ENCODE measurements at places on chromosomes 7 and 10.

- no peak for DNase-seq
These were observed 20.4 kb downstream of the HTR7 start for GRCh38 chr10:90837486-90837885.

GRCh38 chr7:24630596-24630995, 57.3 kb downstream of the PALS2 start:
- no peak for DNase-seq

DNA sequence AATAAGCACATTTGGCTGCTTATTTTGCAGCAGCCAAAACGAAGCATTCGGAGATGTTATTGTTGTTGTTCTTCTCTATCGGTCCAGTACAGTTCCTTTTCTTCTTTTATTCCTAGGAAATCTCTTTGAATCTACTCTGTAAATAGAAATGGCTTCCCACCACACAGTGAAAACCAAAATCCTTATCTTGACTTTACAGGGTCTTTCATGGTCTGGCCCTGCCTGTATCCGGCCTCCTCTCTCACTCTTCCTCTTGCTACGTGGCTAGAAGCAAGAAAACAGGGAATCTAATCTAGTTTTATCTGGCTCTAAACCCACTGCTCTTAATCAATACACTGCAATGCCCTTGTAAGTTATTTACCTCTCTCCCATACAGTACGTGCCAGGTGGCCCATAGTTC, 926.0 kb upstream of the C7orf33 start:
- DNase-seq: no peak

GRCh38 chr10:44020322-44021111, 364.4 kb downstream of the CXCL12 start:
- no peak for DNase-seq

GRCh38 chr7:1260244-1260635, 27.6 kb downstream of the UNCX start:
- no peak for DNase-seq

GRCh38 chr7:100003711-100004661, 11.4 kb upstream of the ZKSCAN1 start:
- no peak for DNase-seq

DNA sequence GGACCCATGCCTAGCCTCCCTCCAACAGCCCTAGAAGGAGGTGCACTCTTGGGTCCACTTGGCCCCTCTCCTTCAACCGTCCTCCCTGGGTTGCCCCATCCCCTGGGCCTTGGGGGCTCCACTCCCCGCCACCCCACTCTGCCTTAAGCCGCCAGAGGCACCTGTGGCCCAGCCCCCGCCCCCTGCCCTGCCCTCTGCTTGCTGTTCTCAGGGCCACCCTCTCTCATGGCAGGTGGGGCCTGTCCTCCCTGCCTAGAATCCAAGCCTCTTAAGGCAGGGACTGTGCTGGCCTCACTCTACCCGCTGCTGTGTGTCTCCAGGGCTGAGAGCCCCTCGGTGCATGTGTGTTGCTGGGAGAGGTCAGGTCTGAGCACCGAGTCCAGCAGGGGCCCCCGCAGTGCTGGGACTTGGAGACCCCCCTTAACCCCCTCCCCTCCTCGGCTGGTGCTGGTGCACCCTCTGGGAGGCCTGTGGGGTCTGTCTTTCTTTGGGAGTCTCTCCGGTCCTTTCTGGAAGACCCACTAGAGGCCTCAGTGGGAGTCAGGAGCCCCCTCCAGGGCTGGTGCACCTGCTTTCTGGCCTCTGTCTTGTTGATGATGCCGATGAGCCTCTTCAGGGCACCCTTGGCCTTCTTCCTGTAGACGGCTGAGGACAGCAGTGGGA, 43.8 kb downstream of the CFAP46 start:
- DNase-seq: no peak

GRCh38 chr10:131230641-131231322, 80.7 kb downstream of the TCERG1L start:
- no peak for DNase-seq

- DNase-seq: no peak
These were observed 40.2 kb downstream of the ZNF783 start for GRCh38 chr7:149302222-149302621.

DNA sequence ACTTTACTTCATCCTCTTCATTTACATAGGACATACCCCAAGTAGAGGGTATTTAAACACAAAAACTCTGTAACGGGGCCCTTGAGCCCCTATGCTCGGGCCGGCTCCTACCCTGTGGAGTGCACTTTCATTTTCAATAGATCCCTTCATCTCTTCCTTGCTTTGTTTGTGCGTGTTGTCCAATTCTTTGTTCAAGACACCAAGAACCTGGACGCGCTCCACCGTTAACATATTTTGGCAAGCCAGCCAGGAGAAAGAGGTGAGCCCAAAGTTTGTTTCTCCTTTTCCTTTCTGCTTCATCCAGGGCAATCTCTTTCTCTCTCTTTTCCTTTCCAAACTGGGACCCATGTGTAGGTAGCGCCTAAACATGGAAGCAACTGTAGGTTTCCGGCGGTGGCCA, 26.0 kb upstream of the BNIP3 start:
- no peak for DNase-seq

- DNase-seq: no peak
These were observed 48.4 kb upstream of the NFE2L3 start for GRCh38 chr7:26103596-26103995.

- no peak for DNase-seq
These were observed 124.1 kb upstream of the EFCAB10 start for GRCh38 chr7:105705427-105705826.

- DNase-seq: no peak
These were observed 25.3 kb downstream of the ZSCAN25 start for GRCh38 chr7:99642027-99642426.

DNA sequence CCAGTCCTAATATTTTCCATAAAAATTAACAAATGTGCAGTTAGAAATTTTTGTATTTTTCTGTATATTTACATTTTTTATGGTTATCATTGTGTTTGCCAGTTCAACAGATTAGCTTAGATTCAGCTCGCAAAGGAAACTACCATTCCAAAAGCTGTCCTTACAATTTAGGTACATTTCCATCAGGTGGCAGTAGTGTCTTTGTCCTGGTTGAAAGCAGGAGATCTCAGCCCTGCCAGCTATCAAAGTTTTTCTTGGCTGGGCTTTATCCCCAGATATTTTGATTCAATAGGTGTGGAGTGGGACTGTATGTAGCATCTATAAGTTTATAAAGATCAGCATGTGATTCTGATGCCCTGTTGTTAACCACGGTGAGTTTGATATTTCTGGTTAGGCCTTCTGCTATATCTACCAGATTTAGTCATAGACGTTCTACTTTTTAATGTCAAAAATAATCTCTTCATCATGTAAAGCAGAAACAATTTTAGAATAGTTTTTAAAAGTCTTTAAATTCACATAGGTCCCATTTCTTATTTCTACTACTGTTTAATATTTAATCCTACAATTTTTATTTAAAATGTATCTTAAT, 15.5 kb upstream of the ICA1 start:
- DNase-seq: no peak

- peak; percentile 31 for DNase-seq
These were observed 205.0 kb downstream of the DIP2C start for GRCh38 chr10:484441-484924.

DNA sequence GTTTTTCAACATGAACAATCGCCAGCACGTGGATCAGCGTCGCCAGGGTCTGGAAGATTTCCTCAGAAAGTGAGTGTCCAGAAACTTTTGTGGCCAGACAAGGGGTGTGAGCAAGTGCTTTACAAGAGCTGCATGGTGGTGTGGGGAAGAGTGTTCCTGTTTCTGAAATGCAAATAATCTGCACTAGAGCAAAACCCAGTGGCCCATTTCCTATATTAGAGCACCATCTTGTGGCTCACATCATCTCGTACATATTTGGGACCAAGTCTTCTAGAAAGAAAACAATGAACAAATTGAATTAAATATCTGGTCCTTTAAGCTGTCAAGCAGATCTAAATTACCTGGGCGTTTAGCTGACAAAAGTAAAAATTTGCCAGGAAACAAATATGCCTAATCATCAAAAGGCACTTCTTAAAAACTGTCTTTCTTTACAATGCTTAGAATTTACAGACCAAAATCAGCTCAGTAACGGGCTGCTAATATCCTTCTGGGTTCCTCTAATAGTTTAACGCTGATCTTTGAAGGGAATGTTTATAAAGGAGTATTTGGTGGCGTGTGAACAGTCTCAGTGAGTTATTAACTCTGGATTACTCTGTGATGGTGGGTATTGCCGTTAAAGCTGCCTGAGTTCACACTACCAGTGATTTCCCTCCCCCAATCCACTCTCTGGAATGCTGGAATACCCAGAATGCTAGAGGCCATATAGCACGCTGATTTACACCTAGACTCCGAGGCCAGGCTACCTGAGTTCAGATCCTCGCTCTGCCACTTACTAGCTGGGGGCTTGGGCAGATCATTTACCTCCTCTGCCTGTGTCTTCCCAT, 73.6 kb downstream of the SNX10 start:
- DNase-seq: no peak

Data from activated CD4-positive, CD25-positive, alpha-beta regulatory T cell treated with anti-CD3 and anti-CD28 coated beads, Interleukin-2, amount 50 U/mL, for 72 hours (primary cell).